Lung (tissue), 17 donors: ENCODE measurements at places on chromosomes 11 and 22. TPM values are rescaled to one million over a fixed set of nuclear protein-coding genes. Genes with fewer than 3 reads are reported as not detected.

Gene ADM
- polyA plus RNA-seq, result 349 TPM

Gene GAL3ST1
- 3.3 TPM for polyA plus RNA-seq

Gene OR2AT4
- not detected for polyA plus RNA-seq

Gene OR52K2
- polyA plus RNA-seq, result 0.06 TPM

Gene KCNJ11
- polyA plus RNA-seq, result 2.5 TPM

Gene CD248
- polyA plus RNA-seq, result 20.1 TPM

Gene MOGAT2
- polyA plus RNA-seq, result not detected

Gene SNX32
- 0.14 TPM for polyA plus RNA-seq

Gene OTOG
- polyA plus RNA-seq, result not detected

Gene IL18BP
- polyA plus RNA-seq, result 38.6 TPM

Gene TREH
- 1.1 TPM for polyA plus RNA-seq

Gene OR5AR1
- polyA plus RNA-seq, result not detected

DNA sequence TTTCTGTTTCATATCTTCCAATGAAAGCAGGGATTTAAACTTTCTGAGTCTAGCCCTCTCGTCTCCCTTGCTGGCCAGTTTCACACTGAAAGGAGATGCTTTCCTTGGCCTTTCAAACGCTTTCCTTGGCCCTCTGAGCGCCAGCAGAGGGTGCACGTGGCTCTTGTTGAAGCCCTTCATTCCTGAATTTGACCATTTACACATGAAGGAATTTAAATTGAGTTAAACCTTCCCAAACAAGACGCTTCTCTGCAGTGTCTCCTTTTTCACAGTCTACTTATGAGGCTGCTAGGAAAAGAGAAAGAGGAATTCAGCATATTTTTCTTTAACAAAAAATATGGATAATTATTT, 21.6 kb downstream of the NNMT start:
- peaks cover 2% of the 10 kb centered on the region for H3K36me3 ChIP-seq
- no peaks in the 10 kb centered on the region for H3K4me1 ChIP-seq
- peak; percentile 29 for DNase-seq
- H3K4me3 ChIP-seq, result no peak overlapping the region

- H3K27ac ChIP-seq, result no peak overlapping the region
- no peaks in the 10 kb centered on the region for H3K4me1 ChIP-seq
- no peak for DNase-seq
- H3K36me3 ChIP-seq, result peaks cover 30% of the 10 kb centered on the region
- no peak overlapping the region for H3K4me3 ChIP-seq
Observed at GRCh38 chr22:24418786-24419474, 8.5 kb upstream of the ADORA2A start.

- DNase-seq, result peak; percentile 74
- H3K27ac ChIP-seq, result no peak overlapping the region
- H3K4me1 ChIP-seq, result no peaks in the 10 kb centered on the region
- H3K36me3 ChIP-seq, result no peaks in the 10 kb centered on the region
- no peak overlapping the region for H3K4me3 ChIP-seq
Observed at GRCh38 chr22:39490135-39490798, 11.8 kb upstream of the MIEF1 start.

DNA sequence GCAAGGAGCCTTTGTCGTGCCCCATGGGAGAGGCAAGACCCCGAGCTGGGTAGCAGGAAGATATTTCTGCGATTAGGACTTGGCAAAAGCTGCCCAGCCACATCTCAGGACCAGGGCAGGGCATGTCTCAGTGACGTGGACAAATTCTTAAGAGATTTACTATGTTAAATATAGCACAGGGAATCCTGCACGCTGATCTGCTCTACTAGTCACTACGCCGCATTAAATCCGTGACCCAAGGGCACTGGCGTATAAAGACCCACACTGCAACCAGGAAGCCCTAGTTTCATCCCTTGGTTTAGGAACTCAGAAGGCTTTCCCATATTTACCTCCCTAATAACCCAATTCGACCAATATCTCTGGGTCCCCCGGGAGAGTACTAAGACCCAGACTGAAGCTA, 35.1 kb downstream of the AP1B1 start:
- peaks cover 16% of the 10 kb centered on the region for H3K36me3 ChIP-seq
- no peaks in the 10 kb centered on the region for H3K4me1 ChIP-seq
- no peaks in the 10 kb centered on the region for H3K27me3 ChIP-seq

DNA sequence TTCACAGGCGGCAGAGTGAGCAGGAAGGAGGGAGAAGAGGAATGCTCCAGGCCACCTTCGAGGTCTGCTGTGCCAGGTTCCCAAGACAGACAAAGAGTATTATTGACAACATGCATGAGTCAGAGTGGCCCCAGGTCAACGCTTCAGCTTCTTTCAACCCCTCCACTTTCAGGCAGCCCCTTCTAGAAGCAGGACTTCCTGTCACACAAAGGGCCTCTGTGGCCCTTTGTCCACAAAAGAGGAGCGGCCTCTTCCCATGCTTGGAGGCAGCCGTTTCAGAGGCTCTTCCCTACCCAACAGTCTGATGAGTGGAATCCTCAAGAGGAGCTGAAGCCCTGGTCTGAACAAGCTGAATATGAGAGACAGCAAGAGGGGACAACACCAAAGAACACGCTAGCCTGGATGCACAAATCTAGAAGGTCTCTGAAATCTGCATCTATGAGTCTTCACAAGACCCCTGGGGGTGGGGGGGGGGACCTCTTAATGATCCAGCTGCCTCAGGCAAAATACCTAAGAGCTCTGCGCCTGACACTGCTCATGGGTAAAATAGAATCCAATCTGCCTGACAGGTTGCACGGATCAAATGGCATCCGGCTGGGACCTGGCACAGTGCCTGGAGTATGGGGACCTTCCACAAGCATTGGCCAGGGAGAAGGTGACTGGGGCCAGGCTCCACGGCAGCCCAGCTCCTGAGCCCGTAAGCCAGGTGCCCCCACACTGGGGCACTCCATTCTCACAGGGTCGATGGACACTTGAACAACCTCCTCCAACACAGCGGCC, 67.5 kb downstream of the PACSIN2 start:
- H3K4me1 ChIP-seq, result peaks cover 18% of the 10 kb centered on the region
- H3K4me3 ChIP-seq, result no peak overlapping the region
- H3K36me3 ChIP-seq, result no peaks in the 10 kb centered on the region
- peak; percentile 46 for DNase-seq
- H3K27ac ChIP-seq, result peak overlapping the region; percentile 10

DNA sequence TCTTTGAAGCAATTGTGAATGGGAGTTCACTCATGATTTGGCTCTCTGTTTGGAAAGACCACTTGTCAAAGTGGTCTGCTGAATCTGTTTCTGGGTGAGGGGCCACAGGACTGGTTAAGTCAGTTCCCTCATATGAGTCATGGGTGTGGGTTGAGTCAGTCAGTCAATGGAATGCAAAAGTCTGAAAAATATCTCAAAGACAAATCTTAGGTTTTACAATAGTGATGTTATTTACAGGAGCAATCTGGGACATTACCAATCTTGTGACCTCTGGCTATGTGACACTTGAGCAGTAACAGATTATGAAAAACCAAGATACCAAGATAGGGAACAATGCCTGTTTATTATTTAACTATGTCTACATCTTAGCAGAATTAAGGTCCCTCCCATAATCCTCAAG, 311.6 kb downstream of the AASDHPPT start:
- H3K27ac ChIP-seq, result no peak overlapping the region
- H3K4me3 ChIP-seq, result no peak overlapping the region
- H3K27me3 ChIP-seq, result no peaks in the 10 kb centered on the region
- no peak for DNase-seq
- no peaks in the 10 kb centered on the region for H3K36me3 ChIP-seq

- H3K27me3 ChIP-seq, result no peaks in the 10 kb centered on the region
- no peak overlapping the region for H3K4me3 ChIP-seq
- peaks cover 15% of the 10 kb centered on the region for H3K36me3 ChIP-seq
- no peak for DNase-seq
- no peak overlapping the region for H3K27ac ChIP-seq
Observed at GRCh38 chr22:19438298-19438697, 6.0 kb downstream of the MRPL40 start.

DNA sequence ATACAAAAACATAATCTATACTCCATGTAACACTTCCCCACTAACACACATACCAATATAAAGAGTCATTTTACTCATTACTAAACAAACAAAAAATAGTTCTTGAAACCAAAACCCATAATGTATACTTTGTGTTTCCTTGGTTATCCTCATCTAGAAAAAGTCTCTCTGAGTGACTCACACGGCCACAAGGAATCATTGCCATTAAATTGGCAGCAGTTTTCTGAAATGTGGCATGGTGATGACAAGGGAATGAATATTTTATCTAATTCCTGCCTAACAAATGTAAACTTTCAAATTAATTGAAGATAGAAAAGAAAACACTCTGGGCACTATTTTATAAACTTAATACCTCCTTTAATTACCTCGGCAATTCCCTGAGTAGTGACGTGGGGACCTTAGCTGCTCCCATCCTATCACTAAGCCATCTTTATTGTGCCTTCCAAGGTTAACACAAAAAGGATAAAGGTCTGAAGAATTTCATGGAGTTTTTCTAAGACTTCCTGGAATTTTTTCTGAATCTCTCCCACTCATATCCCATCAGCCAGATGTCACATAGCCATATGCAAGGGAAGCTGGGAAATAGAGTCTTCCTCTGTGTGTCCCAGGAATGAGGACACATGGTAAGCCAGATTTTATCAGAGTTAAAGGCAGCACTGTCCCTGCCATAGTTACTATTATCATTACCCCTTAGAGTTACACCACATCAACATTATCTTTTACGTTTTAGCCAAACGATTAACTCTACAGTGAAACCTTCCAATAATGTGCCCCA, 857.2 kb upstream of the TENM4 start:
- H3K4me3 ChIP-seq, result no peak overlapping the region
- H3K27me3 ChIP-seq, result no peaks in the 10 kb centered on the region
- DNase-seq, result no peak
- H3K4me1 ChIP-seq, result no peaks in the 10 kb centered on the region
- no peaks in the 10 kb centered on the region for H3K36me3 ChIP-seq

DNA sequence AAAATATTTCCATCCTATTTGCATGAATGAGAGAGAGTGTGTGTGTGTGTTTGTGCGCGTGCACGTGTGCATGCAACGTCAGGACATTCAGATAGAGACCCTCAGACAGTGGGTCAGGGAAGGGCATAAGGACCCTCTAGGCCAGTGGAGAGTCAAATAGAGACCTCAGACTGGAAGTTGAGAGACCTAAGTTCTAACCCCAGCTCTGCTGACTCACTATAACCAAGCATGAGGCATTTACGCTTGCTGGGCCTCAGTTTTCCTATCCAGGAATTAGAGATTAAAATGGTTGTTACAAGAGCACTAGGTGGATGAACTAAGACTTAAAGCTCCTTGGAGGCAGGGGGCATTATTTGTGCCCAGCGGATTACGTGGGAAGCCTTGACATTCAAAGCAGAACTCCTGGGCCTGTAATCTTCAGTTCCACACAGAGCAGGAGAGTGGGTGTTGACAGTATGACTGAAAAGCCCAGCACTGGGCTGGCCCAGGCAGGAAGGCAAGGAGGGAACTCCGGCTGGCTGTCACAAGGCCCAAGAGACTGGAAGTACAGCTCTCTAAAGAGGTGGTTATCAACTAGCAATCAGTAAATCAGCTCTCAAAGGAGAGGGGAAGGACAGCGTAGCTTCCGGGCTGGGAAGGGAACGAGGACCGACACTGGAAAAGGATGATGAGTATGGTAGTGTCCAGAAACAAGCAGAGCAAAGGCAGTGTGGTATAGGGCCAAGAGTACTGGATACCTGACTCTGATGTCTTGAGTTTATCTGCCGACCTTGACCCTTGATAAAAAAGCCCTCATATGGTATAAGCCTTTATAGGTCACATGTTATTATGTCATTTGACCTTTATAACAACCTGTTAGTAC, 9.2 kb downstream of the RHOG start:
- H3K27me3 ChIP-seq, result no peaks in the 10 kb centered on the region
- peaks cover 18% of the 10 kb centered on the region for H3K4me1 ChIP-seq
- H3K36me3 ChIP-seq, result no peaks in the 10 kb centered on the region
- no peak overlapping the region for H3K4me3 ChIP-seq
- no peak for DNase-seq
- H3K27ac ChIP-seq, result no peak overlapping the region

GRCh38 chr22:37301144-37301830, 19.0 kb downstream of the CYTH4 start:
- no peak overlapping the region for H3K4me3 ChIP-seq
- H3K27me3 ChIP-seq, result no peaks in the 10 kb centered on the region
- no peaks in the 10 kb centered on the region for H3K4me1 ChIP-seq

DNA sequence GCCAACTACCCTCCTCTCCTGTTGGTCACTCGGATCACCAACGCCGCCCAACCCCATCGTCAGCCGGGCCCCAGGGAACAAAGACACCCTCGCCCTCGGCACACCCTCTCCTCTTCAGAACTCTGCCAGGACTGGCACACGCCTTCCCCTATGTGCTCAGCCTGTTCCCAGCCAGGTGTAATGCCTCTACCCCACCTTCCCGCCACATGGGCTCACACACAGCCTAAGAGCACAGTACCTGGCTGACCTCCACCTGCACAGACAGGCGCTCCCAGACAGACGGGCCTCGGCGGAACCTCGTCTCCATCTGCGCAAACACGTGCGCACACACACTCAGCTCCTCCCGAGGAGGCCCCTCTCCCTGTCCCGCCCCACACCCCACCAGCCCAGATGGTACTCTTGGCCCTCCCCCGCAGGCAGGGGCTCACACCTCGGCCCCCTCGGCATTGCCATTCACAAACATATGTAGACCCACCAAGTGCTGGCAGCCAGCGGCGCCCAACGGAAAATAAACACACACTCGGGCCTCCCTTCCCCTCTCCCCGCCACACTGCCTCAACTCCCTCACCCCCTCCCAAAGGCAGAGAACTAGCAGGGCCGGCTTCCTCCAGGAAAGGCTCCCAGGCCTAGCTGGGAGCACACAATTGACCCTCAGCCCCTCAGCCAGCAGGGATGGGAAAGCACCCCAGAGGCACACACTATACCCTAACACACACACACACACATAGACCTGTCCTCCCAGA, 8.5 kb downstream of the ELFN2 start:
- no peak overlapping the region for H3K4me3 ChIP-seq
- peaks cover 10% of the 10 kb centered on the region for H3K4me1 ChIP-seq
- peak; percentile 32 for DNase-seq
- peaks cover 12% of the 10 kb centered on the region for H3K27me3 ChIP-seq

DNA sequence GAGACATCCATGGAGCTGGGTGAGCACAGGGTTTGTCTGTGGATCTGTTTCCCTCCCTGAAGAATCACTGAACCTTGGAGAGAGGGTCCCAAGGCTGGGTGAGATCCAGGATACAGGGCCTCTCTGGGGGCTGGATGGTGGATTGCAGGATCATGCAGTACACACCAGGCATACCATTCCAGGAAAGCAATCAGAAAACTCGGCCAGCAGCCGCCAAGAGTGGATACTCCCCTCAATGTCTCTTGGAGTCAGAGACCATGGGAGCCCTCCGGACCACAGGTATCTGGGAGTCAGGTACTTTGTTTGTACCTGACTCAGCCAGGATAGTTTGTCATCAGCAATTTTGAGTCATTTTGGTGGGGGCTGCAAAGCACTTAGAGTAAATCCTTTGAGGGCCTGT, 14.6 kb upstream of the SYT13 start:
- H3K27ac ChIP-seq, result no peak overlapping the region
- no peak for DNase-seq

- no peaks in the 10 kb centered on the region for H3K4me1 ChIP-seq
- no peak overlapping the region for H3K4me3 ChIP-seq
- no peak overlapping the region for H3K27ac ChIP-seq
Observed at GRCh38 chr11:33777906-33778305, 3.6 kb upstream of the FBXO3 start.

- no peak overlapping the region for H3K4me3 ChIP-seq
- H3K4me1 ChIP-seq, result no peaks in the 10 kb centered on the region
- H3K36me3 ChIP-seq, result no peaks in the 10 kb centered on the region
- H3K27me3 ChIP-seq, result no peaks in the 10 kb centered on the region
- H3K27ac ChIP-seq, result no peak overlapping the region
Observed at GRCh38 chr22:19863571-19863970, 8.9 kb upstream of the GNB1L start.
